Activated CD8-positive, alpha-beta memory T cell treated with anti-CD3 and anti-CD28 coated beads for 1 hour (primary cell): ENCODE measurements at places on chromosomes 3 and 15.

DNA sequence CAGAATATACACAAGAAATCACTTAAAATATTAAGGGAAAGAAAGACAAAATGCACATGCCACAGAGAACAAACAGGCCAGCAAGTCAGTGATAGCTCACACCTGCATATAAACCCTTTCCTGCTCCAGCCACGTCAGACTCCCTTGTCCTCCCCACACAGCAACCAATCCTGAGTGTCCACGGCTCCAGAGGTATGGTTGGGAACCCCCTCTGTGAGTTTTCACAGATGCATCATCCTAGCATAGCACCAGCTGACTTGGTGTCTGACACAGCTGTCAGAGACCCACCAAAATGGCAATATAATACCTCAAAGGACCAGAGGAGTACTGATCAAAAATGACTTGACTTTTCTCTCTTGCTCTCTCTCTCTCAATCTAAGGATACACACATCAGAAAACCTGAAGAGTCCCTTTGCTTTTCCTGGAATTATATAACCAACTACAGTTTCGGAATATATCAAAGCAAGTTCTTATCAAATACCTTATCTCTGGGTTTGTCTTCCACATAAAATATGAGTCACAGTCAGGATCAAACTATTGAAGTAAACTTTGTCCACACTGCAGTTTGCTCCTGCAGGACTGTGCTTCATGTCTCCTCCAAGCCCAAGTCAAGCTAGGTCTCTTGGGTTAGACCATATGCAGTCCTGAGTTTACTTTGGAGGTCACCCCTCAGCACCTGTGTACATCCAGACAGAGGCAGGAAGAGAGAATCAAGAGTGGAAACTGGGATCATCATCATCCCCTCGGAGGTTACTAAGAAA is 187.1 kb upstream of the THBS1 start:
- no peak for DNase-seq

GRCh38 chr3:105866656-105867653 is 1.9 kb downstream of the CBLB start:
- no peak for DNase-seq

- DNase-seq, result no peak
Measured at GRCh38 chr15:49989498-49989897, 129.5 kb downstream of the ATP8B4 start.

DNA sequence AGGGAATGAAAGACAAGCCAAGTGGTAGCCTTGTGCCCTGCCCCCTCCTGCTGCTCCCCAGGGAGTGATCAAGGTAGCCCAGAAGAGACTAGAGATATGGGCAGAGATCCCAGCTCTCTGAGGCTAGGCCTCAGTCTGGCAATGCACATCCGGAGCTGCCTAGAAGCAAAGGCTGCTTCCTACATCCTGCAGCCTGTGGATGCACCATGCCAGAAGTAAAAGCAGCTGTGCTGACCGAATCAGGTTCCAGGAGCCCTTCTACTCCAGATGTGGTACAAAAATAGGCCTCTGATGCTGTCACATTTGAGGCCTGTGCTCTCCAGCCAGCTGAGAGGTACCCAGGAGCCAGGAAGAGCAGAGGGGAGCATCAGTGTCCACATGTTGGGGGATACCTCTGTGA is 16.0 kb downstream of the TRAIP start:
- no peak for DNase-seq

DNA sequence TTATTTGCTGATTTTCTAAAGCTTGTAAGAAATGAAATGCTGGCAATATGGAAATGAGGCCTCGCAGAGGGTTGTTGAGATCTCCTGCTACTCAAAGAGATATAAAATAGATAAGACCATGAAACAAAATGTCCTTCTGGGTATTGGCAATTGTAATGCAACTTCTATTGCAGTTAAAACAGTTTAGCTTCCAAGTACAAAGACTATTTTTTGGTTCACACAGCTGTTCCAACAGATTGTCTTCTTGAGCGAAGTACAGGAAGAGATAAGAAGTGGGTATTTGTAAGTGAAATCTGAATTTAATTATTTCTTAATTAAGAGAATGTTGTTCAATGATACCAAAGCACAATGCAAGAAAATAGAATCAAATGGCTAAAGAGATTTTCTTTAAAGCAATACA is 801.5 kb upstream of the GBE1 start:
- DNase-seq, result no peak

- DNase-seq, result no peak
Measured at GRCh38 chr3:159844801-159845261, 143.8 kb upstream of the IL12A start.
